ENCODE measurements at places on chromosomes 5 and 9.

- no peak for DNase-seq
Measured at GRCh38 chr9:14273696-14274121, 40.2 kb downstream of the NFIB start.

DNA sequence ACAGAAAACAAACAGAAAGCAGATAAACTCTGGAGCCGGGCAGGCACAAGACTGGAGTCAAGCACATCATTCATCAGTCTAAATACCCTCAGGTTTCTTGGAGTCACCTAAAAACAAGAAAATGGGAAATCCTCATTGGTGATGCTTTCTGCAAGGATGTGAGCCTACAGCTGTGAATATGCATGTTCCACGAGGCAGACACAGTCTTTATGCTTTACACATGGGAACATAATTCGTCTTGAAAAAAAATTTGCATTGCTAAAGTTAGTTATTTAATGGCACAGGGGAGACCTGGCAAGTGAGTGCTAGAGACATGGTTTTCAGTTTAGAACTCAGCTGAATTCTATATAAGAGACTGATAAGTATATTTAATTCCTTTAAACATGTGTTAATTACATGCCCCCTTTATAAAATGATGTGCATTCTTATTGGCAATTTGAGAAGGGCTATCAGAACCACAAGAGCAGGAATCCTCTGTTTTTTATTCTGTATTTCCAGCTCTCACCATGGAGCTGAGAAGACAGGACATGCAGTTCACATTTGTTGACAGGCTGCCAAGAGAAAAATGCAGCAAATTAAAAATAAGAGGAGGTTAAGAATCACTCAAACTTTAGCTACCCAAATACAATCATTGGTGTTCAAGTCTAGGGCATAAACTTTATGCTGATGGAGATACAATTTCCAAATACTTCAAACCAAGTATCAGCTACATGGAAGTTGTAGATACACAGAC is 438.0 kb upstream of the MPDZ start:
- no peak for DNase-seq

GRCh38 chr9:131918481-131918880 is 161.2 kb downstream of the MED27 start:
- no peak for DNase-seq

DNA sequence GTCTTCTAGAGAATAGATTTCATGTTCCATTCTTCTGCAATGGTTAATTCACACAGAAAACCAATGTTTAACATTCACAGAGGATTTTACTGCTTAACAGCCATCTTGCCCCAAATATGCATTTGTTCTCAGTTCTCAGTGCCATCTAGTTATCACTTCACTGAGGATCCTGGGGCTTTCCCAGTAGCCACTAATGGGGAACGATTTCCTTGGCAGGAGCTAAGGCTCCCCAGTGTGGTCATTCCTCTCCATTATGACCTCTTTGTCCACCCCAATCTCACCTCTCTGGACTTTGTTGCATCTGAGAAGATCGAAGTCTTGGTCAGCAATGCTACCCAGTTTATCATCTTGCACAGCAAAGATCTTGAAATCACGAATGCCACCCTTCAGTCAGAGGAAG is 3.4 kb downstream of the ERAP2 start:
- DNase-seq, result no peak

DNA sequence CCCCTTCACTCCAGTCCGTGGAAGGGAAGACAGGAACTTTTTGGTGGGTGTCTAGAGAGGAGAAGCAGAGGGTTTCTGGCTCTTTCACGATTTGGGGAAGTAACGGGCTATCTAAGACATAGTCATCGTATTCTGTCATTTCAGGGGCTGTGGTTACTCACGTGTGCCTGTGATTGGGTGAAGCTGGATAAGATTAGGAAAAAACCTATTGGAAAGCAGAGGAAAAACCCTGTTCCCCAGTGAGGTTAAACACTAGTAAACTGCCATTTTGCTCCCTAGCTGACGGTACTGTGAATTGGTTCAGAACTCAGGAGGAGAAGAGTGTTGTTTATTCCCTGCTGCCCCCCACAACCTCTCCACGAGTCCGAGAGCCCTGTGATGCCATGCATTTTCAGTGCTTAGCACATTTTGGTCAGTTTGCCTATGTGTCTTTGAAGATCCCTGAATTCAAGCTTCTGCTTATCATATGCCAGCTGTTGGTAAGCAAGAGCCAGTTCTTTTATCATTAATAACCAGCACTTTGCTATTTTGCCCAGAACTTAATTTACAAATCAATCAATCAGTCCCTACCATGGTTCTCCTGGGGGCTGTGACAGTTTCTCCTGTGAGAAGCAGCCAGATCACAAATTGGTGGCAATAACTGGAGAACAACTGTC is 45.1 kb upstream of the ROR2 start:
- DNase-seq, result no peak

DNA sequence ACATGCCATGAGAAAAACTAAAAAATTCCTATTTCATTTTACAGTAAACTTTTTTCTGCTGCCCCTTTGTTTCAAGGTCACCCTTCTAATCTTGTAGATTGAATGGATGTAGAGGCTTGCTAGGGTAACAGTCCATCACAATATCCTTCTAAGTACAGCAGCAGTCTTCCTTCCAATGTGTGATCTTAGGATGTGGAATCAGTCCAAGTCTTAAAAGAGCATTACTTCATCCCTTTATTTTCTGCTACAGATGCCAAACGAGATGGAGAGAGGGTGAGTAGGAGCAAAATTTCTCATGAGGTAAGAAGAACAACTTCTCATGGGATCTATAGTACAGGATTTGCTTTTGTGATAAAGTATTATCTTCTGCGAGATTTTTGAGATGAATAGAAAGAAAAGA is 704 bp upstream of the IL33 start:
- no peak for DNase-seq

GRCh38 chr9:124835026-124835557 is 18.2 kb upstream of the WDR38 start:
- no peak for DNase-seq

- no peak for DNase-seq
Measured at GRCh38 chr5:169350016-169350415, 49.1 kb upstream of the SLIT3 start.

GRCh38 chr9:128782669-128783068 is 4.4 kb upstream of the TBC1D13 start:
- DNase-seq, result no peak

GRCh38 chr9:2691626-2692025 is 25.7 kb upstream of the KCNV2 start:
- no peak for DNase-seq

DNA sequence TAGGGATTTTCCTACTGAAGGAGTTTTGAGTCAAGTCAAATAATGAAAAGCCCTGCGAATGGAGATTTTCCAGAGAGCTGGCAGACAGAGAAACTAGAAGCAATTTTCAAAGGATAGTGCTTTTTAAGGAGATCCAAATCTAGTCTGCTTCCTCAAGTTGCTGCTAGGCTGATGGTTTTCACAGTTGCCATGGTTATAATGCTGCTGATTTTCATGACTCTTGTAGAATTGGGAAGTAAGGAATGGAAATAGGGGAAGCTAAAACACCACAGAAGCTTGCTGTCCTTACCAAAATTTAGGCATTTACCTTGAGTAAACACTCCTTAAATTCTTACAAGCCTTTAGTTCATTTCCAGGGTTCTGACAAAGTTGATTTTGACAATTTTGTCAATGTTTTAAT is 30.1 kb upstream of the HAPLN1 start:
- DNase-seq, result no peak

DNA sequence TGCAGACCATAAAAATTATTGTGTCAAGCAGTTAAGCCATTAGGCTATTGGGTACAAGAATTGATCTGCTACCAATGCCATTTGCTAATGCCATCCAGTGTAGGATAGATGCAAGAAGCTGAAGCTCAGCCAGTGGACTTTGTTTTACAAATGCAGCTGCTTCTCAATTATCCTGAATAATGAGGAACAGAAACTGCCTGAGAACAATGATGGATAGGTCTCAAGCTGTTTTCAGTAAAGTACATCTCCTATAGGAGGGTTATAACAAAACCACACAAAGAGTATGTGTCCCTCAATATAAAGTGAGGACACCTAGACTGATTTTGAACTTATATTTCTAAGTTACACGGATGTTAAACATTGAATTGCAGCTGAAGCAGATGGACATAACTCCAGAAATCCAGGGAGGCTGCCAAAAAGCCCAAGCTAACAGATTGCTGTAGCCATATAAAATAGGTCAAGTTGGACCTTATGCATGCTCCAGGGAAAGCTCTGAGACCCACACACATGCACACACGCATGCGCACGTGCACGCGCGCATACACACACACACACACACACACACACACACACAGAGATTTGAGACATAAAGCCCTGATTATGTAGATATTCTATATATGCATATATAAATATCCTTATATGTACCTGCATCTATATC is 482.7 kb upstream of the CD180 start:
- no peak for DNase-seq

- no peak for DNase-seq
Measured at GRCh38 chr9:121105531-121105930, 30.8 kb downstream of the CNTRL start.

GRCh38 chr9:1606253-1606652 is 408.9 kb upstream of the SMARCA2 start:
- no peak for DNase-seq

GRCh38 chr9:72390907-72391306 is 25.9 kb upstream of the ZFAND5 start:
- DNase-seq, result no peak

DNA sequence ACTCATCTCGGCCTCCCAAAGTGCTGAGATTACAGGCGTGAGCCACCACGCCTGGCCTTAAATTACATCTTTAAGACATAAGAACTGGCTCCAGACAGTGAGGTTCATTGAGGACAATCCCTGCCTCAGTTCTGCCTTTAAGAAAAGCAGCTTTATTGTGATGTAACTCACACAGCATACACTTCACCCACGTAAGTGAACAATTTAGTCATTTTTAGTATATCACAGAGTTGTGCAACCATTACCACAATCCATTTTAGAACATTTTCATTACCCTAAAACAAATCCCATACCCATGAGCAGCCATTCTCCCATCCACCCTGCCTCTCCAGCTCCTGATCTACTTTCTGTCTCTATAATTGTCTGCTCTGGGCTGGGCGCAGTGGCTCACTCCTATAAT is 24.0 kb upstream of the LTC4S start:
- DNase-seq, result no peak

DNA sequence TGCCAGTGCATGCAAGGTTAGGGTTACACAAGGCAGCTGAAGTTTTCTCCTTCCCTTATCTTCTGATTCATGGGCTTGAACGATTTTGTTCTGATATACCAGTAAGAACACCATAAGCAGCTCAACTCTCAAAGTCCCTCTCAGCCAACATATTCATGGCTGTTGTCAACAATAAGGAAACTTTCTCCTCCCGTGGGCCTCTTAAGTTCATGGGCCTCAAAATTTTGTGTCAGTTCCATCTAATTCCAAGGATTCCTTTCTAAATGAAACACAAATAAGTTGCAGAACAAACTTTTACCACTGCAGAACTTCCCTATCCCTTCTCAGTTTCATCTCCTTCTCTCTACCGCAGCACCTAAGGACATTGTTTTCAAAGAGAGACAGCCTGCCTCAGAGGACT is 23.6 kb upstream of the CAST start:
- DNase-seq, result no peak

- peak; percentile 8 for DNase-seq
Measured at GRCh38 chr5:98770209-98770910, 3.1 kb upstream of the RGMB start.

DNA sequence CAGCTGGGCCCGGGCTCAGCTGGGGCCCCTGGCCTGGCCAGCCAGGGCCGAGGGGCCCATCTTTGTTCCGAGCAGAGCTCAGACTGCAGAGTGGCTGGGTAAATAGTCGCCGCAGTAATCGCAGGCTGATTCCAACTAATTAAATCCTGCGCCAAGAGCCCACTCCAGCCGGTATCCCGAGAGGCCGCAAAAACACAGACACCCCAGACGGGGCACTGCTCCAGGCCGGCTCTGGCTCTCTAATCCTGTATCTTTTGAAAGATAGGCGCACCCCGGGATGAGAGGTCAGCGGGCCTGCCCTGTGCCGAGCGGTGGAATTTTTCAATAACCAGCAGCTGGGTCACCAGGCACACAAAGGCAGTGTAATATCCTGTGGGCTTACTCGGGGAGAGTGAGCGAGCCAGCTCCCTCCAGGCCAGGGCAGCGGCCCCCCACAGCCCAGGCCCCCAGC is 57.7 kb downstream of the LMX1B start:
- no peak for DNase-seq

- no peak for DNase-seq
Measured at GRCh38 chr5:149320791-149321330, 24.4 kb upstream of the GRPEL2 start.

DNA sequence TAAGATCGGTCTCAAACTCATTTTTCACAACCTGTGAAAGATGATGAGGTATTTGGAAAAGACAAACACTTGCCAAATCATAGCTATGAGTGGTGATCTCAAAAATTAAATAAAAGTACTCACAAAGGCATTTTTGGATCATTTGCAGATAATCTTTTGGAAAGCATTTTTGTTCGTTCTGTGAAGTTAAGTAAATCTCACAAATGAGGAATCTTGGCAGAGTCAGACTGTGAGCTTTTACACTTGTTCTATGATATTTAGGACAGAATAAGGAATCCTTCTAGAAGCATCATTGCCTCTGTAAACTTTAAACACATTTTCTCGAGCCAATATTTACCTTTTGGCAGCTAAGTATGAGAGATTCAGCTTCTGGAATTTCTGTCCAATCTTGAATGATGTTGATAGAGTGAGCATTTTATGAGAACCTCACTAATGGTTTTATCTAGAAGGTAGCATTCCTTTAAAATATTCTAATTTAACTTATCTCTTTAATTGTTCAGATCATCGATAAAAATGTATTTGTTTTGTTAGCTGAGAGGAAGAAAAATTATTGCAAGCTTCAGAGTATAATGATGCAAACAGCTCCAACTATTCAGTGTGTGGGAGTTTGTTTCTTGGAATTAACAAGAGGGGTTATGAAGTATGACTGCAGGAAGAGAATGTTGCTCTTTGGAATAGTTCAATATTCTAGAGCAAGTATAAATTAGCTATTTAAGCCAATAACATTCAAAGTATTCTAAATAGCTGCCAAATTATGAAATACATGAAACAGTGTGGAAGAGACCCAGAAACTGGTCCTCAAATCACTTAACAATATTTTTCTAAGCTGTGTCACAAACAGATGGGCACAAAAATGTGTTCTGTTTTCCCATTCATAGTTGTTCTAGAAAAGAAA is 48.6 kb upstream of the SLCO6A1 start:
- DNase-seq, result no peak

- DNase-seq, result no peak
Measured at GRCh38 chr9:98780059-98780749, 16.2 kb downstream of the ANKS6 start.

- no peak for DNase-seq
Measured at GRCh38 chr5:91898898-91899297, 515.8 kb upstream of the ARRDC3 start.

- no peak for DNase-seq
Measured at GRCh38 chr5:147143215-147143614, 91.6 kb upstream of the STK32A start.
